ENCODE measurements at places on chromosomes 7 and 10. TPM values are rescaled to one million over a fixed set of nuclear protein-coding genes. Genes with fewer than 3 reads are reported as not detected.

GRCh38 chr10:101123085-101123814 is 7.8 kb upstream of the TLX1 start:
- peaks cover 58% of the 10 kb centered on the region for H3K27me3 ChIP-seq
- no peak for DNase-seq
- no peak overlapping the region for H3K4me3 ChIP-seq
- peaks cover 22% of the 10 kb centered on the region for H3K4me1 ChIP-seq

GRCh38 chr7:122726881-122727280 is 24.2 kb upstream of the RNF148 start:
- H3K27me3 ChIP-seq, result no peaks in the 10 kb centered on the region
- no peaks in the 10 kb centered on the region for H3K4me1 ChIP-seq
- H3K36me3 ChIP-seq, result no peaks in the 10 kb centered on the region
- no peak overlapping the region for H3K27ac ChIP-seq
- H3K4me3 ChIP-seq, result no peak overlapping the region

DNA sequence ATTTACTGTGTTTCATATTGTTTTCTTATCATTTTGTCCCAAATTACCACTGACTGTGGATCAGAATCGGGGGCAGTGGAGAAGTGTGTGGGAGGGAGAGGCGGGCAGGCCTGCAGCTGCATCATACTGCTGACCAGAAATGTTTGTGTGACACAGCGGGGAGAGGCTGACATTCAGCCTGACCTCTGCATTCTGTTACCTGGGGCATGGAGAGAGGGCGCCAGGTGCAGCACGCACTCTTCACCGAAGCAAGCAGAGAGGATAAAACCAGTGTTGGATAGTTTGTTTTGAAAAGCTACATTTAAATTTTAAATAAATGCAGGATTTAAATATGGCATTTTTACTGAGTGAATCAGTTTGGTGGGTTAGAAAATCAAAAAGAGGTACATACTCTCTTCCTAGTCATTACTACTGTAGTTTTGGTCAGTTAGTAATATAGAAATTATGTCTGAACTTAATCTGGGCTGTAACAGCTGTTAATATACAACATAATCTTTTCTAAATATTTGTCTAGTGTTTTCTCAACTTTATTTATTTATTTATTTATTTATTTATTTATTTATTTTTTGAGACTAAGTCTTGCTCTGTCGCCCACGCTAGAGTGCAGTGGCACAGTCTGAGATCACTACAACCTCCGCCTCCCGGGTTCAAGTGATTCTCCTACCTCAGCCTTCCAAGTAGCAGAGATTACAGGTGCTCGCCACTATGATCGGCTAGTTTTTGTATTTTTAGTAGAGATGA is 8.8 kb upstream of the STMP1 start:
- H3K4me3 ChIP-seq, result no peak overlapping the region
- no peak overlapping the region for H3K27ac ChIP-seq
- no peaks in the 10 kb centered on the region for H3K4me1 ChIP-seq
- H3K36me3 ChIP-seq, result no peaks in the 10 kb centered on the region

DNA sequence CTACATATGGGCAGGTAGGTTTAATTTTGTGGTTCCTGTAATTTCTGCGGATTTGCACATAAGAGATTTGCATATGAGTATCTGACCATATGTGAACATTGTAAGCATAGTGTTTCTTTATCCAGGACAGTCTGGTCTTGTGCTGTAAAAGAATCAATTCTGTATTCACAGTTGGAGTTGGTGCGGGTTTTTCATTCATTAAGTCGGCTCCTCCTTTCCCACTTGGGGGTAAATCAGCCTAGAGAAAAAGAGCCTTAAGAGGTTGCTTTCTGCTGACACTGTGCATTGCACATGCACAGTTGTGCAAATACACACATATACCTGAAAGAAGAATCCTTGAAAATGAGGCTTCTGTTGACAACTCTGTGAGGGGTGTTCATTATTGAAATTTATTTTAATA is 6.1 kb upstream of the CYP26C1 start:
- DNase-seq, result no peak
- no peak overlapping the region for H3K27ac ChIP-seq
- no peaks in the 10 kb centered on the region for H3K36me3 ChIP-seq
- H3K4me3 ChIP-seq, result no peak overlapping the region
- H3K4me1 ChIP-seq, result no peaks in the 10 kb centered on the region
- no peaks in the 10 kb centered on the region for H3K27me3 ChIP-seq

GRCh38 chr7:113392841-113393540 is 274.6 kb upstream of the SMIM30 start:
- DNase-seq, result no peak
- no peak overlapping the region for H3K4me3 ChIP-seq
- H3K27ac ChIP-seq, result no peak overlapping the region

DNA sequence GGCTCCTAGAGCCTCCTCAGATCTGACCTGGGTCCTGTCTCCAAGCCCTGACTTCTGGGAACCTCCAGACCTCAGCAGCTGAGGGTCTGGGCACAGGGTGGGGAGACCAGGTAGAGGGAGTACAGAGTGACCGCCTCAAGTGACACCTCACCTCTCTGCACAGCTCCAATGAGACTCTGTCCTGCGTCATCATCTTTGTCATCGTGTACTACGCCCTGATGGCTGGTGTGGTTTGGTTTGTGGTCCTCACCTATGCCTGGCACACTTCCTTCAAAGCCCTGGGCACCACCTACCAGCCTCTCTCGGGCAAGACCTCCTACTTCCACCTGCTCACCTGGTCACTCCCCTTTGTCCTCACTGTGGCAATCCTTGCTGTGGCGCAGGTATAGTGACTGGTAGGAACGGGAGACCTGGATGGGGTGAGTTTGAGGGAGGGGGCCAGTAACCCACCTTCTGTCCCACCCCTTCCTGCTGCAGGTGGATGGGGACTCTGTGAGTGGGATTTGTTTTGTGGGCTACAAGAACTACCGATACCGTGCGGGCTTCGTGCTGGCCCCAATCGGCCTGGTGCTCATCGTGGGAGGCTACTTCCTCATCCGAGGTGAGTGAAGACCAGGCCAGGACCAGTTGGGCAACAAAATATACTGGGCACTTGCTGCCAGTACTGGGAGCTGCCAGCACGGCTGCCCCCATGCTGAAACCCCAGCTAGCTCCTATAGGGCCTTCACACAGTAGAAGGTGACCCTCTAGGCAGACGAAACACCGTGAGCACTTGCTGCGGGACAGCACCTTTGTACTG is 17.8 kb downstream of the SMO start:
- no peak for DNase-seq
- H3K27ac ChIP-seq, result no peak overlapping the region
- no peak overlapping the region for H3K4me3 ChIP-seq
- H3K36me3 ChIP-seq, result no peaks in the 10 kb centered on the region
- H3K27me3 ChIP-seq, result no peaks in the 10 kb centered on the region

- H3K27ac ChIP-seq, result no peak overlapping the region
- DNase-seq, result no peak
- H3K27me3 ChIP-seq, result no peaks in the 10 kb centered on the region
- H3K4me1 ChIP-seq, result no peaks in the 10 kb centered on the region
These were observed 244.0 kb downstream of the SKAP2 start for GRCh38 chr7:26620352-26620751.

DNA sequence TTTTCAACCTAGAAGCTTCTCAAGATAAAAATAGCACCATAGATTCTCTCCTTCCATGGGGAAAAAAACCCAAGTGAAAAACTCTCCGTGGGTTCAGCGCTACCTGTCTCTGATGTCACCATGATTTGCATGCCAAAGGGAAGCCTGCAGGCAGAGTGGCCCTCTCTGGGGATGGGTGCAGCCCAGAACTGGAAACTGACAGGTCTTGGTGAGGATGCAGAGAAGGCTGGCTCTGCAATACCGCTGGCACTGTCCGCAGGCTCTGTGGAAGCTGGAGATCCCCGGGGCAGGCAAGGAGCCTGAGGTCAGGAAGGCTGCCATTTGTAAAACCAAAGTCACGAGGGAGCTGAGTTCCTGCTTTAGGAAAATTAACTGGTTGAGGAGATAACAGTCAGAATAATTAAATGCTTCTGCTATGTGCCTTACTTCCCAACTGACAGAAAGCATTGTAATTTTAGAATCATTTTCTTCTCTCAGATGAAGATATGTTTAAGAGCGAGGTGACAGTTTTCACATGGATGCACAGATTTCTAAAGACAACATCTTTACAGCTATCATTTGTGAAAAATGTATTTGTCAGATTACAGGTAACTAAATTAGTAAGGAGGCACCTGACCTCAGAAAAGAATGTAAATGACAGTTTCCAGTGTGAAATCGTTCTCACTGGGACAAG is 731.5 kb upstream of the FZD8 start:
- H3K27me3 ChIP-seq, result no peaks in the 10 kb centered on the region
- no peak overlapping the region for H3K27ac ChIP-seq
- H3K4me1 ChIP-seq, result no peaks in the 10 kb centered on the region
- H3K4me3 ChIP-seq, result no peak overlapping the region
- no peaks in the 10 kb centered on the region for H3K36me3 ChIP-seq

The ATRNL1 gene
- polyA plus RNA-seq, result not detected

Measured in CD8-positive, alpha-beta memory T cell (primary cell).